ENCODE measurements at places on chromosomes 7 and 10. TPM values are rescaled to one million over a fixed set of nuclear protein-coding genes. Genes with fewer than 3 reads are reported as not detected.

Gene ENTPD1
- total RNA-seq = 30.1 TPM

Gene RAPGEF5
- total RNA-seq = 0.63 TPM

Gene BMPER
- 0.21 TPM for total RNA-seq

Gene FXYD4
- not detected for total RNA-seq

Gene CEP41
- 1.9 TPM for total RNA-seq

Gene ACTL6B
- total RNA-seq = not detected

Gene GPR158
- total RNA-seq = under 0.01 TPM

Gene TSPAN33
- total RNA-seq = 38.0 TPM

Gene FKBP6
- total RNA-seq = not detected

Gene GIMAP2
- 159 TPM for total RNA-seq

Gene EVX1
- total RNA-seq = not detected

Gene C7orf57
- total RNA-seq = not detected

Gene MYH16
- total RNA-seq = not detected

Gene SYT15B
- total RNA-seq = 0.10 TPM

Gene KCP
- 0.10 TPM for total RNA-seq

Gene ZNF316
- 23.3 TPM for total RNA-seq

Gene LRRC27
- 1.4 TPM for total RNA-seq

Gene ADRA2A
- 0.21 TPM for total RNA-seq

Gene SLC26A5
- total RNA-seq = not detected

Gene SPDYE5
- not detected for total RNA-seq

Gene TBX20
- total RNA-seq = 0.42 TPM

Gene INMT
- total RNA-seq = 0.52 TPM

Gene KLF14
- under 0.01 TPM for total RNA-seq

Gene RADIL
- not detected for total RNA-seq

Gene THSD7A
- 0.10 TPM for total RNA-seq

Gene BLOC1S2
- 58.0 TPM for total RNA-seq

Gene EPHB6
- 8.3 TPM for total RNA-seq

Gene OR2A1
- not detected for total RNA-seq

Gene PRLHR
- under 0.01 TPM for total RNA-seq

Gene SLC18A2
- total RNA-seq = 2.8 TPM

Gene UTF1
- total RNA-seq = not detected

Gene PHYHIPL
- total RNA-seq = 0.10 TPM

Gene CLCN1
- 0.21 TPM for total RNA-seq

Gene TMEM168
- total RNA-seq = 14.2 TPM

Gene AFAP1L2
- 0.94 TPM for total RNA-seq

Gene CDC14C
- 0.21 TPM for total RNA-seq

Gene RARRES2
- not detected for total RNA-seq

Gene TMUB1
- total RNA-seq = 20.0 TPM

Gene SLC13A1
- total RNA-seq = not detected

Gene OR2AE1
- not detected for total RNA-seq
